ENCODE measurements at places on chromosomes 6 and 20.

DNA sequence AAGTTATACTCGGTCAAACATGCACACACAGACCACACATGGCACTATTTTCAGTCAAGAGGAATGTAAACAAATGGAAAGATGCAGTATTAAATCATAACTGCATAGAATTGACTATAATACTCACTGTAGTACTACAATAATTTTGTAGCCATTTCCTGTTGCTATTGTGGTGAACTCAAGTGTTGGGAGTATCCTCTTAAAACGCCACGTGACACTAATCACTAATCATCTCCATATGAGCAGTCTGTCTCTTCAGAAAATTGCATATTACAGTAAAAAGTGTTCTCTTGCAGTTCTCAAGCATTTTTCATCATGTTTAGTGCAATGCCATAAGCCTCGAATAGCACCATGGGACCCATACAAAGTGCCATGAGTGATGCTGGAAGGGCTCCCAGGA lies 258.7 kb upstream of the ID4 start:
- no peak for DNase-seq

GRCh38 chr6:50653253-50653652 lies 60.1 kb upstream of the TFAP2D start:
- no peak for DNase-seq

- no peak for DNase-seq
These were observed 46.7 kb downstream of the FGD2 start for GRCh38 chr6:37052027-37052628.

GRCh38 chr6:1901556-1901955 lies 291.8 kb downstream of the FOXC1 start:
- no peak for DNase-seq

DNA sequence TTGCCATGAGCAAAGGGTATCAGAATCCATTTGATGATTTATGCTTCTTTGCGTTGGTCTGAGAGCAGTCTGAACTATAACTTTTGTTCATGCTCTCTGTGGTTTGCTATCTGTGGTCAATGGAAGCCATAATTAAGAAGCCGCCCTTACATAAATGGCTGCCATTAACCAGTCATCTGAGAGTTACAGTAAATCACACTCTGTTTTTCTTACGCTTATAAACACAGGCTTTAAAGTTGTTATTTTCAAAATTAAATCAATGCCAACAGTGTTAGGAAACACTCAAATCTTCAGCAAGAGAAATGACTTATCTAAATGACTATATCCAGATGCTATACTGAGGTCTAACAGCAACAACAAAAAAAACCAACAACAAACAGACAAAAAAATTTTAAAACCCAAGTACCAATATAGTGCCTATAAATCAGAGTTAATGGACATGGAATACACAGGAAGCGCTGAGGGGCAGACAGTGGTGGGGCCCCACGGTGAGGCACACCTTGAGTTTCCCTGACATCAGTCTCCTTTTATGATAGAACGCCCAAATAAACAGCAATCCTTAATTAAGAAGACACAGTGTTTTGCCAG lies 108.0 kb upstream of the C6orf118 start:
- DNase-seq, result no peak

GRCh38 chr6:5422321-5422915 lies 161.1 kb downstream of the FARS2 start:
- DNase-seq, result peak; percentile 58

- no peak for DNase-seq
These were observed 66.2 kb downstream of the ABHD12 start for GRCh38 chr20:25324412-25324811.

GRCh38 chr6:33534702-33535101 lies 45.4 kb downstream of the BAK1 start:
- DNase-seq, result no peak

DNA sequence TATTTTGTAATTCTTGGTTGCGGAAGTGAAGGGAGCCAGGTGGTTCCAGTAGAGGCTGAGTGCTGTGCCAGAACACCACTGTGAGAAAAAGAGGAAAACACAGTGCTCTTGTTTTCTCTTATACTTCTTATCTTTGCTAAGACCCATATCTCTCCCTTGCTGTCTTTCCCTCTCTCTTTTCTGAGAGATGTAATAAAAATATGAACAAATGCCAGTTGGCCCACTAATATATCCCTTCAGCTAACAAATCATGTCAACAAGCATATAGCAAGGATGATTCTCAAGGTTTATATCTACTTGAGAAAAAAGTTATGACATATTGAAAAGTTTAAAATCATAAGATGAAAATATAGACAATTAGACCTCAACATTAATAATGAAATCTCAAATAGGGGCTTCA lies 758.3 kb downstream of the HDGFL1 start:
- DNase-seq, result no peak

DNA sequence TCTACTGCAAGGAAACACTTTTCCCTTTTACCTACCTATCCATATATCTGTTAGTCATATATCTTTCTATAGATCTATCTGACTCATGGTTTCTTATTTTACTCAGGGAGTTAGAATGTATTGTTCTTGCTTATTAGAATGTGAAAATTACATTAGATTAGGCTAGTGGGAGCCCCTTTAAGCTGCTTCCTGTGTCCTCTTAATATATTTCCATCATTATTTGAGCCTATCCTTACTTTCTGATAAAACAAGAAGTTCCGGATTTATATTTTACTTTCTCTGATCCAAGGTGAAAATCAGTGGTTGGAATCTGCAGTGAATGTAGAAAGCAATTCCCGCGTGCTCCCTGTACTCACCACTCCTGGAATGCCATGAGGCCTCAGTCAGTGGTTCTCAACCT lies 31.0 kb downstream of the CST2 start:
- no peak for DNase-seq

GRCh38 chr20:16052456-16052855 lies 520.8 kb downstream of the KIF16B start:
- no peak for DNase-seq

DNA sequence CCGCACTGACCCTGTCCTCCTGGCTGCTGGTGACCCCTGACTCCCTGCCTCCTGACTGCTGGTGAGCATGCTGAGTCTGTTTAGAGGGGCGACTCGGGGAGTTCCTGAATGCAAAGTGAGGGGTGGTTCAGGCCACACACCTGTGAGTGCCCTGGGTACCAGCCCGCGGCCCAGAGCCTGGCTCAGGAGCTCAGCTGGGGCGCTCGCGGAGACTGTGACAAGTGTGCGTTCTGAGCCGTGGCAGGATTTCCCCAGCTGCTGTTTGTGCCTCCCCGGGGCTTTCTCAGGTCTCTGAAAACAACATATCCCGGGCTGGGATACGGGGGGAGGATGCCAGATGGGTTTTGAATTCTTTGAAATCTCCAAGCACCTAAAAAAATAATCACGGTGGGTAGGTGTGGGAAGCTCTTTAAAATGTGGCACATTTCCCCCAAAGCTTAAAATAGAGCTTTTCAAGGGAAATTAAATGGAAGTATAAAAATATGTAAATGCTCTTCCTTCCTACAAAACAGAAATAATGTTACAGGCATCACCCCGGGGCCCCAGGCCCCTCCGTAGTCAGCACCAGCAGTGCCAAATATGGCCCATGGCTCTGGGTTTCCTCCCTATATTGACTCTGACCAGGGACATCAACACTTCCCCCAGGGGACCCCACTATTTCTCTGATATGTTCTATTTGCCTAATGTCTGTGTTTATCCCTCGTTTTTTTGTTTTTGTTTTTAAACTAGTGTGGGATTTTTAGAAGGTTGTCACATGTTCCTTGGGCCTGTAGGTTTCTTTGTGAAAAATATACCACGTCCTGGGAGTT lies 49.9 kb upstream of the TAGAP start:
- DNase-seq, result no peak

DNA sequence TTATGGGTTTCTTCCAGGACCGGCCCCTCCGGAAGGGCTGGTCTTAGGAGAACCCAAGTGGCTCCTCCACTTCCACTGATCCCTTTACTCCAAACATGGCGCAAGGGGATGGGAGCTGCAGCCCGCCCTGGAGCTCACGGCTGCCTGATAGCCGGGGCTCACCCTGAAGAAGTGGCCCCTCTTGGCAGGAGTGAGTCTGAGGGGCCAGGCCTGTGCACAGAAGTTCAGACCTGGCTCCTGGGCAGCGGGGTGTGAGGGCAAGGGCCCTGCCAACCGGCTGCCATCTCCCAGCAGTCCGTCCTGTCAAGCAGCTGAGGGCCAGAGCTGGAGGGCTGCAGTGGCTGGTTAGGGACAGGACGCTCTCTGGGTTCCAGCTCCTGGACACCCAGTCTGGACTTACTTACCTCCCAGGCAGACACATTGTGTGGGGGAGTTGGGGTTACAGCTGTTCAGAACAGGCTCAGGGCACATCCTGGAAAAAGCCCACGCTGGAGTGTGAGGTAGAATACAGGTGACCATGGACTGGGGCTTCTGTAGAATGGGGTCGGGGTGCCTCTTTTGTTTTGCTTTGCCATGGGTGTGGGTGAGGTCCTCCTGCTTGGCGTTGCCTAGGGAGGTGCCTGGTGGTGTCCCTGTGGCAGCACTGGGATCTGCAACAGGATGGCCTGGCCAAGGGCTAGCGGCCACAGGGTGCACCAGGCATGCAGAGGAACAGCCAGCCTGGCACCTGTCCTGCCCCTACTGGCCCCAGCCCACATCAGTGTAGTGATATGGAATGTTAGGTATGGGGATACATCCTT lies 88.4 kb downstream of the ASXL1 start:
- no peak for DNase-seq

DNA sequence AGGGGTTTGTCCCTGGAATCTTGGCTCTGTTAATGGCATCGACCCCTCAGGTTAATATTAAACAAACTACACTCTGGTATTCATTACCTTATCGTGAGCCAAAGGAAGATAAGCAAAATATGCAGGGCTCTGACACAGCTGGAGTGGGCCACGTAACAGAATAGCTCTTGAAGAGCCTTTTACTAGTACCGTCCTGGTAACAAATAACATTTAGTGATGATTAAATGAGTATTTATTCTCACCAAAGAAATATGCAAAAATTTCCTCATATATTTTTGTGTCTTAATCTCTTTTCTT lies 20.1 kb upstream of the UTRN start:
- DNase-seq, result no peak

DNA sequence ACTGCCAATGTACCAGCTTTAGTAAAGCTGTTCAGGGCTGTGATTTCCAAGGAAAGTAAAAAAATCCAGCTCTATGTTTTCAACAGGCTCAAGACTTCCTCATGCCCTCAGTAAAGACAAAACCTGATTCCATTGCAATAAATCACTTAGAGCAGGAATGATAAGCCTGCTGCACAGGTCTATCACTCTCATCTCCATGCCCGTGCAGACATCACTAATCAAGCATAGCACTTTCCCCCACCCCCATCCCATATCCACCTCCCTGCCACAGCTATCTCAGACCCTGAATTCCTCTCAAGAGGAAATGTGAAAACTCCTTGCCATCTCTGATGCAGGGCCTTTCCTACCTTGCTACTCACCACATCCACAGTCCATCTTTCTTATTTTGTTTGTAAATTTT lies 554.9 kb downstream of the MAFB start:
- DNase-seq, result no peak

DNA sequence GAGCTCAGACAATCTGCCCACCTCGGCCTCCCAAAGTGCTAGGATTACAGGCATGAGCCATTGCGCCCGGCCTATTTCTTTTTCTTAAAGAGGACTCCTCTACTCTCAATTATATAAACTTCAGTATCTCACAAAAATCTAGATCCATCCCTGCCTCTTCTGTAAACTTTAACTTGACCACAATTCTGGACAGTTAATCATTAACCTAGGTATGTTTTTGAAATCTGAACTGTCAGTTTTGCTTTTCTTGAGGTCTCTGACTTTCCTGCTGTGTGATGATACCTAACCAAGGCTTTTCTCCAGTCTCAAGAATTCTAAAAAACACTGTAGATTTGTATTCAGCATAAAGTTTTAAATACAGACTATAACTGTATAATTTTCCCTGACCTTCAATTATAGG lies 388.2 kb upstream of the SYNCRIP start:
- DNase-seq, result no peak

- no peak for DNase-seq
These were observed 77.7 kb downstream of the PHF3 start for GRCh38 chr6:63713332-63713731.

DNA sequence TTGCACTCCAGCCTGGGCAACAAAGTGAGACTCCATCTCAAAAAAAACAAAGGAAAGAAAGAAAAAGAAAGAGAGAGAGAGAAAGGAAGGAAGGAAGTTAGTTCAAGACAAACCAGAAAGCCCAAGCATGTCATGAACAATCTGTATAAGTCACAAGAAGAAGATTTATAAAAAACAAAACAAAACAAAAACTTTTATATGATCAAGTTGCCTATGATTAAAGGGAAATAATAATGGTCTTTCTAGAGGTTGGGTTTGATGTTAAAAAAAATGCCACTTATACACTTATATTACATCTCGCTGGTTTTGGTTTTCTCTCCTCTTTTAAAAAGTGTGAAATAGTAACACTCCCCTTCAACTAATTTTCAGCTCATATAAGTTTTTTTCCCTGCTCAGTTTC lies 146.2 kb upstream of the CARMIL1 start:
- no peak for DNase-seq
